ENCODE measurements at places on chromosomes 3 and 15.

DNA sequence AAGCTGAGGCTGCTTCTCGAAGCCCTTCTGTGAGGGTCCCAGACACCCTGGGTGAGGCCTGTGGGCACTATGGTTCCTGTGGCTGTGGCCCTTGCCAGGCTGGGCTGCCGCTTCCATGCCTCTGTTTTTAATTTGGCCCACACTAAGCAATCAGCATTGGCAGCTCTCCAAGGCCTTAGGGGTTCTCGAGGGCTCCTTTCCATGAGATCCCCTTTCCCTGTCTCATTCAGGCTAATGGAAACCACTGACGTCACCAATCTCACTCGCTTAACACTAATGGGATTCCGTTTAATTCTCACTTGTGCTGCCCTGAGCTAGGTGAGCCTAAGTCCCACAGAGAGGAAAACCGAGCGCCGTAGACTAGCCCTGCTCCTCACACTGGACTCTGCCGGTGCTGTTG lies 60.2 kb upstream of the RAB6B start:
- no peak for DNase-seq

- no peak for DNase-seq
Observed at GRCh38 chr3:44966795-44967278, 9.1 kb downstream of the ZDHHC3 start.

DNA sequence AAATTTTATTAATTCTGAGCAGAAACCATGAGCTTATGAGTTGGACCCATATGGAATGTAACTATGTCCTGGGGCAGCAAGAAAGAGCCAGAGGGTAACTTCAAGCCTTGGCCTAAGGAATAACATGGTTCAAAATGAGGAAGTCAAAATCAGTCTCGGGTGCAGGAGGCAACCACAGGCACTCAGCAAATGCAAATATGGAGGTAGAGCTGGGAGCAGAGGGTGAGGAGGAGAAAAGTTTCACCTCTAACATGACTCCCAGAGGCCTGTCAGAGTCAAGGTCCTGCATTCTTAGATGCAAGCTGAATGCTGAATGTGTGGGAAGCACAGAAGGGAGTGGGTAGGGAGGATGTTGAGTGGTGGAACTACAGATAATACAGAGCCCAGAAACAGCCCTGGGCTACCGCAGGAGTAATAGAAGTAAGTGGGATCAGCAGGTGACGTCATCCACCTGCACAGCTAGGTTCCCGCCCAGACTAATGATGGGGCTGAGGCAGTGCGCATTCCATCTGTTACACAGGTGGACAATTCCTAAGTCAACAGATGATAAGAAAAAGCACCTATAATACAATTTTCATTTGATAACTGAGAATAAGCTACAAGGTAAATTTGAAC lies 279.8 kb upstream of the ARRDC4 start:
- no peak for DNase-seq

- no peak for DNase-seq
Observed at GRCh38 chr15:100847194-100847593, 32.4 kb upstream of the ALDH1A3 start.

- DNase-seq: no peak
Observed at GRCh38 chr3:53773611-53774368, 72.4 kb downstream of the CHDH start.

DNA sequence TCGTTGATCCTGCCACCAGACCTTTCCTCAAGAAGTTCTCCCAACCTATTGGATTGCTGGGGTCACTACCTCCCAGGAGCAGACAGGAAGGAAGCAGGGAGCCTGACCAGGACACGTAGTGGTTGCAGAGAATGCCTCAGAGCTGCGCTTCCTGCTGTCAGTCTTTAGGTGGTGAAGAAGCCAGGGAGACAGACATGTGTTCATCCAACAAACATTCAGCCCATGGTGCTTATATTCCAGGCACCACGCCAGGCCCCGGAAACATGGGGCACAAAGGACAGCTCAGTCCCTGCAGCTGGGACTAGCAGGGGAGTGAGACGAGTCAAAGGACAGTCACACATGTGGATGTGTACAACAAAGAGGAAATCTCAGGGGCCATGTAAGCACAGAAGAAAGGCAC lies 26.0 kb upstream of the CORO2B start:
- no peak for DNase-seq

DNA sequence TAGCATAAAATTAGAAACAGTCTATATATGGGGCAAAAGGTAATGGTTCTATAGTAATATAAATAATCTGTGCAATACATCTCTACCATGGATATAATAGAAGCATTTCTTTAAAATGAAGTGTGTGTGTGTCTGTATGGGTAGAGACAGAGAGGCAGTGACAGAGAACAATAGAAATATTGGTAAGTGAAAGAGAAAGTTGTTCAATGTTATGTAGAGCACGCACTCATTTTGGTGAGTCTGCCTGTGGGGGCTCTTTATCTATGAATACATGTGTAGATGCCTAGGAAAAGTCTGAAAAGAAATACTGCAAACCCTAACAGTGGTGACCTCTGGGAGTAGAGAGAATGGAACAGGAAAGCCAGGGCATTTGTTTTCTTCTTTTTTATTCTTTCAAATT lies 182.6 kb downstream of the STAC start:
- DNase-seq: no peak

GRCh38 chr3:131109156-131109555 lies 82.5 kb downstream of the NEK11 start:
- no peak for DNase-seq

DNA sequence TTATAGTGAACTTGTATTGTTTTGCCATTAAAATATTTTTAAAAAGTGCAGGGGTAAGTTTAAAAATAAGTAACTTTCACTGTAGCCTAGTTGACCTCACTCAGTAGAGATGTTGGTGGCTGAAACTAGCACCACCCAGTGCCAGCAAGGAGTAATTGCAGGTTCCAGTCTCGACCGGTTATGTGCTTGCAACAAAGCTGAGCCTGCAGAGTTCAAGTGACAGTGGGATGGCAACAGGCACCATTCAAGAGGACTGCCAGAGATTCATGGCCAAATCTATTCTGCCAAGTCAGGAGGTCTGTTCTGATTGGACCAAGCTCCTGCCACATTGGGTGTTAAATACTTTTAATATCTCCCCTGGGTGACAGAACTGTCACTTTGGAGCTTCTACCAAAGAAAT lies 2.7 kb downstream of the ADAMTS7 start:
- no peak for DNase-seq
